Stimulated activated CD8-positive, alpha-beta memory T cell treated with anti-CD3 and anti-CD28 coated beads, Interleukin-4, amount 100 ng/mL, for 4 hours (primary cell): ENCODE measurements at places on chromosomes 16 and 17.

- no peak for DNase-seq
These were observed 81.0 kb downstream of the VPS53 start for GRCh38 chr17:633641-634101.

DNA sequence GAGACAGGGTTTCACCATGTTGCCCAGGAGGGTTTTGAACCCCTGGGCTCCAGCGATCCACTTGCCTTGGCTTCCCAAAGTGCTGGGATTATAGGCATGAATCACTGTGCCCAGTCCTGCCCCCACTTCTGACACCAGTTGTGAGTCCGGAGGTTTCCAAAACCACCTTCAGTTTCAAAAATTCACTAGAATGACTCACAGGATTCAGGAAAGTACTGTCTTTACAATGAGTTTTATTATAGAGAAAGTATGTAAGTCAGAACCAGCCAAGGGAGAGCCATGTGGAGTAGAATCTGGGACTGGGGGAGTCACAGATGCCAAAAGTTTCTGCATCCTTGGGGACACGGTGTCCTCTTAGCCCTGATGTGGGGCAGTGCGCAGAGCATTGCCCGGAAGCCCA, 55.1 kb downstream of the PLD6 start:
- no peak for DNase-seq

GRCh38 chr17:79799174-79799537, 2.3 kb upstream of the CBX8 start:
- no peak for DNase-seq

GRCh38 chr16:58018803-58019202, 6.8 kb upstream of the MMP15 start:
- no peak for DNase-seq

GRCh38 chr16:47037746-47038458, 64.4 kb upstream of the DNAJA2 start:
- DNase-seq = peak; percentile 75

DNA sequence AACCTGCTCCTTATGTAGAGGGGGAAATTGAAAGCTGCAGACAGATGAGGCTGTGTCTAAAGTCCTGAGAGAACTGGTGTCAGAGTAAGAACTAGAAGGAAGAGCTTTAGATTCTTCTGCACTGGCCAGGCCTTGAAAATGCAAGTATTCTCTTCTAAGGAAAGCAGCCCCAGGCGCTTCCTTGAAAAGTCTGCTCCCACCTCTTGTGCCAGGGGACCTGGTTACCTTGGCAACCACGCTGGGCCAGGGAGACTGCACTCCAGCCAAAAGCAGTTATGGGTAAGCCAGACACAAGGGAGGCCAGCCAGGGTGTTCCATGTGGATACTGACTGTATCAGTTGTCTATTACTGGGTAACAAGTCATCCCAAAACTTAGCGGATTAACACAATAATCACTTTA, 228.6 kb upstream of the SDK2 start:
- DNase-seq = no peak

- DNase-seq = no peak
These were observed 8.7 kb upstream of the SLC7A5 start for GRCh38 chr16:87877942-87878507.
